ENCODE measurements at places on chromosomes 4 and X.

DNA sequence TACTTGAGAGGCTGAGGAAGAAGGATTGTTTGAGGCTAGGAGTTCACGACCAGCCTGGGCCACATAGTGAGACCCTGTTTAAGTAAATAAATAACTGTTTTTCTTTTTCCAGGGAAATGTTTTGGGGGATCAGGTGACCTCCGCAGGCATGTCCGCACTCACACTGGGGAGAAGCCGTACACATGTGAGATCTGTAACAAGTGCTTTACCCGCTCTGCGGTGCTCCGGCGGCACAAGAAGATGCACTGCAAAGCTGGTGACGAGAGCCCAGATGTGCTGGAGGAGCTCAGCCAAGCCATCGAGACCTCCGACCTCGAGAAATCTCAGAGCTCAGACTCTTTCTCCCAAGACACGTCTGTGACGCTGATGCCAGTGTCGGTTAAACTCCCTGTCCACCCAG, 30.5 kb downstream of the ZBTB49 start:
- no peak for DNase-seq

DNA sequence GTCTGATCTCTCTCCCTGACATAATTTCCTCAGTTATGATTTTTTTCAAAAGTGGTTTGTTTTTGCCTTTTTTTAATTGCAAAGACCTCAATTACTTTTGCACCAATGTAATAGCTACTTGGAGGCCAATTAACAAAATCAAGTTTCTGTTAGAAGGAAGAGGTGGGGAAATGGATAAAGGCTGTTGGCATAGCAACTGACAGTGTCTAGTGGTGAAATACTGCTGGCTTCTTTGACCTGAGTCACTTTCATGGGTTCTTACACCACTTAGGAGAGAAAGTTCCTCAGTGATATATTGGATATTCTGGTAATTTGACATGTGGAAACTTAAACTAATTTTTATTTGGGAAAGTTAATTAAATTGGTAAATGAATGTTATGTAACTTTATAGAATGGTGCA, 26.5 kb upstream of the ATP8A1 start:
- no peak for DNase-seq

GRCh38 chr4:3239303-3239702, 9.7 kb upstream of the MSANTD1 start:
- no peak for DNase-seq

DNA sequence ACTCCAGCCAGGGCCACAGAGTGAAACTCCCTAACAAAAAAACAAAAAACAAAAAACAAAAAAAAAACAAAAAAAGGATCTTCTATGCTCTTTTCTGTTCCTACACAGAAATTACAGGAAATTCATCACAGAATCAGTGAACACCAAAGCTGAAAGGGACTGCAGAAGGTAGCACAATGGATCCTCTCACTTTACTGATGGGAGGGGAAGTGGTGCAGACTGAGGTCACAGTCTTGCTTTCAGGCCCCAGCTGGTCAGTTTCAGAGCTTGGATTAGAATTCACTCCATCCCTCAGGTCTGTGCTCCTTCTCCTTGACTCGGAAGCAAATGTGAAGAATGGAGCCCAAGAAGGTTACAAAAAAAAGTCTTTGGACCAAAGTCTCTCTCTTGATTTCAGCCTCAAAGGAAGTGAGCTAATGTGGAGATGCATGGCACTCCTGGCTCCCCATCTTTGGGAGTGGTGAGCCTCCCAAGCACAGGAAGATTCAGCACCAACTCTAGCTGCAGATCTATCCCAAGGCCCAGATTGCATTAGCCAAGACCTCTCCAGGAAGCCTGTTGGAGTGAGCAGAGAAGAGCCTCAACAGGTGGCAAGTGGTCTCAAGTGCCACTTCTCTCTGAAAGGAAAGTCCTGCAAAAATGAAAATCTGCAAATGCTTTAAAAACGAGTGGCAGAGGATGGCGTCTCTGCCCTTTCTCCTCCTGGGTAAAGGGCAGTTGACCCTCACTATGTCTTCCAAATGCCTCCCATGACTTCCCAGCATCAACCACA, 176.0 kb downstream of the MAML3 start:
- DNase-seq = no peak

DNA sequence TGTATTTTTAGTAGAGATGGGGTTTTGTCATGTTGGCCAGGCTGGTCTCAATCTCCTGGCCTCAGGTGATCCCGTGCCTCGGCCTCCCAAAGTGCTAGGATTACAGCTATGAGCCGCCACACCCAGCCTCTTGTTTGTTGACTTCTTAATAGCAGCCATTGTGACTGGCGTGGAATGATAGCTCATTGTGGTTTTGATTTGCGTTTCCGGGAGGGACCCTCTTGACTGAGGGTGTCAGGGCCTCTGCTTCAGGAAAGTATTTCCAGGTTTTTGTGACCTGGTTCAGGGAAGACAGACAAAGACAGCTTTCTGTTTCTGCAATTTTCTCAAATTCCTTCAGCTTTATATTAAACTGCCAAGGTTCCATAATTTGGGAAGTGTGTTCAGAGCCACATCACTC, 15.1 kb downstream of the CSF2RA start:
- no peak for DNase-seq

DNA sequence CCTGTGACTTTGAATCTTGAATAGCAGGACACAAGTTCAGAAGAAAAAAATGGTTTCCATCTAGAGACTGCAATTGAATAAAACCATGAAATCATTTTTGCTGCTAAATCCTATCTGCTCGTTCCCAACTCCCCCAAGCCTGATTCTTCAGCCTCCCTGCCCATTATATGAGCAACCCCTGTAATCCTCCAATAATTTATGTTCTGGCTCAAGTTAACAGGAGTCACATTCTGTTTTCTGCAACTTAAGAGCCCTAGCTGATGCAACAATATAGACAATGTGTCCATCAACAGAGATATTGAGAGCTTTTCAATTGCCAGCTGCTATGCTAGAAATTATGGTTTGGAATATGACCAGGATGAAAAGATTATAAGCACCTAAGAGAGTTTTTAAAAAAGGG, 84.1 kb downstream of the LDB2 start:
- no peak for DNase-seq

- no peak for DNase-seq
Measured at GRCh38 chrX:123339221-123339905, 155.3 kb downstream of the GRIA3 start.

GRCh38 chr4:10875144-10875799, 190.7 kb upstream of the CLNK start:
- DNase-seq = no peak

DNA sequence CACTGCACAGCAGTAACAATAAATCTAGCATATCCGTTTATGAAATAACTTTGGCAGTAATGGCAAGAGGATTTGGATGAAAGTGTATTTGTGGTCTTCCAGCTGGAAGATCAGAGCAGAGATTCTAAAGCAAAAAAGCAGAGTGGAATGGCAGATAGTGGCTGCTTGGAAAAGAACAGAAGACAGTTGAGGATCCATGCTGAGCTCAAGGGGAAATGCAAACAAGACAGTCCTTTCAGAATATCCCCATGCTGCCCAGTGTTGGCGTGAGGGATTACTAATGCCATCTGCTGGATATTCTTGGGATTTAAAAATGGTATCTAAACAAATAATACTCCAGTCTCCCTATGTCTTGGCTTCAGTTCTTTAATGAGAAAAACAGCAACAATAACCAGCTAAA, 629.1 kb upstream of the ATOH1 start:
- no peak for DNase-seq

DNA sequence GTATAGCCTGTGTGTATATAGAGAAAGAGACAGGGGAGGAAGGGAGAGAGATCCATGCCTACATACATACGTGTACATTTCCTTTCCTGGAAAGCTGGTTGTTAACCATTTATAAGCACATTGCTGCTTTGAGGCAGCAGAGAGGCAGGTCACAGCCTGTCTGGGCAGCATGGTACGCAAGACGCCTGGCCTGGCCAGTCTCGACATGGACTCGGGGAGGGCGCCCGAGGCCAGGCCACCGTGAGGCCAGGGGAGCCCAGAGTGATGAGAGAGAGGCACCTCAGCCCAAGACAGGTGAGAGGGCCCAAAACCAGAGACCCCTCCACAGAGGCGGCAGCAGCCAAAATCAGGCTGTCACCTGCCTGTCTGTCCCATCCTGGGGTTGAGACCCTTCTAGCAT, 3.9 kb downstream of the TREX2 start:
- DNase-seq = no peak
